Amygdala (tissue), 56 donors: ENCODE measurements at places on chromosomes 6 and 20.

- no peak for DNase-seq
Measured at GRCh38 chr6:159966981-159967380, 1.9 kb upstream of the IGF2R start.

DNA sequence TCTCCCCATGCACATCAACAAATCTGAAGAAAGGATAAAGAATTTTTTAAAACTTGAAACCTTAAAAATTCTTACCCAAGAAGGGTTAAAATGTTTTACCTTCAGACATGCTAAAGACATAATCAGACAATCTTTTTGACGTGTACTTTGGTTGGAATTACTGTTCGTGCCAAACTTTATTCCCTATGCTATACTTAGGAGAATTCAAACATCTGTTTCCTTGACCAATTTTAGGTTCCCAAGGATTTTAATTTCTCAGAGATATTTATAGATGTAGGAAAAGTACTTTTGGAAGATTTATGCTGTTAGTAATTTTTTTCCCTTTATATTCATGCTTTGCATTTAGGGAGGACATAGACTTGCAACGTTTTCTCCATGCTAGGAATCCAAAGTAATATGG, 108.4 kb downstream of the AFG1L start:
- DNase-seq, result no peak

DNA sequence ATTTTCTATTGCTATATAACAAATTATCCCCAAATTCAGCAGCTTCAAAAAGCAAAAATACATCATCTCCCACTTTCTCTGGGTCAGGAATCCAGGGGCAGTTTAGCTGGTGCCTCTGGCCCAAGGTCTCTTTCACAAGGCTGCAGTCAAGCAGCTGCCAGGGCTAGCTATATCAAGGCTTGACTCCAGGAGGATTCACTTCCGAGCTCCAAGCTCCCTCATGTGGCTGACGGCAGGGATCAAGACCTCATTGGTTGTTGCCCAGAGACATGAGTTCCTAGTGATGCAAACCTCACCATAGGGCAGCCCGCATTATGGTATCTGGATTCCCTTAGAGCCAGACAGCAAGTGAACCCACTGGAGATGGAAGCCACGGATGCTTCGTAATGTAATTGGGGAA, 1.3 kb upstream of the VNN1 start:
- DNase-seq, result peak; percentile 2

GRCh38 chr6:51411496-51412125, 592.9 kb downstream of the TFAP2B start:
- no peak for DNase-seq

DNA sequence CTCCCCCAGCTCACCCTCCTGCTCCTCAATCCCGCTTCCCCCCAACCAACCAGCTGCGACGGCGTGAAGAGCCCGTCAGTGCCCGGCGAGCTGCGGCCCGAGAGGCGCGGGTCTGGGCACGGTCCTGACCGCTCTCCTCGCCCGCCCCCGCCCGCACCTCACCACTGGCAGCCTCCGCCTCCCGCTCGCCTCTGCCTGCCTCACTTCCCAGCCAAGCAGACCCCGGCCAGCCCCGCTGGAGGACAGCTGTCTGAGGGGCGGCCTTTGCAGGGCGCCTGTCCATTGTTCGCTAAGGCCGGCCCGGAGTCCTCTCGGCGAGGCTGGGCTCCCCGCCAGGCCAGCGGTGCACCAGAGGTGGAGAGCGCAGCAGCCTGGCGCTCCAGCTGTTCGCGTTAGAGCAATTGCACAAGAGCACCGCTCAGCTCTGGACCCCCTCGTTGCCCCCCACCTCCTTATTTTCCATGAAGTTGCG, 1.3 kb downstream of the SOBP start:
- peak; percentile 54 for DNase-seq

DNA sequence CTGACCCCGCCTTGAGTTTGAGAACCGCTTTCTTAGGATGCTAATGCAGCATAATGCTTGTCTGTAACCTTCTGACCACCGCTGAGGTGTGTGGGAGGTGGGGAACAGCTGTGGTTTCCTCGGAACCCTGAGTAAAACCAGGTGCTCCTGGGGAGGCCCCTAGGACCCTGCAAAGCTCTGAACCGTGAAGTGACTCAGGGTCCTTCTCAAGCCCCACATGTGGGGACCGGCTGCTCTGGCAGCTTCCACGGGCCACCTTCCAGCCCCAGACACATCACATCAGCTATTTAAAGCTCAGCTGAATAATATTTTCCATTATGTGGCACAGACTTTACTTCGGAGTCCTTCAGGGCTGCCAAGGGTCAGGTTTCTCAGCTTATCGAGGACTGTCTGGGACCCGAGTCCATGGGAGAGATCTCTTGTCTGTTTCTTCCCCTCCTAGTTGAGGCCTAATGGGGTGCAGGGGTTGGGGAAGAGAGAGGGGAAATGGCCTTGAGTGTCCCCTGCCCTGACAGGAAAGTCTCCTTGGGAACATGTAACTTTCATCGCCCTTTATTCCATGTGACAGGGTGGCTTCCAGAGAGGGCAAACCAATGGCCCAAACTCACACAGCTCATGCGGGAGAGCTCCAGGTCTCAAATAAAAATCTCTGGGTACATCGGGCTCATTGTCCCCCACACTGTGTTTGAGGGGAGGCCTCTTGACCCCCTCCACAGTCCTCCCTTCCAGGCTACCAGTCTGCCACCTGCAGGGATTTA, 186.1 kb upstream of the SLC24A3 start:
- no peak for DNase-seq

DNA sequence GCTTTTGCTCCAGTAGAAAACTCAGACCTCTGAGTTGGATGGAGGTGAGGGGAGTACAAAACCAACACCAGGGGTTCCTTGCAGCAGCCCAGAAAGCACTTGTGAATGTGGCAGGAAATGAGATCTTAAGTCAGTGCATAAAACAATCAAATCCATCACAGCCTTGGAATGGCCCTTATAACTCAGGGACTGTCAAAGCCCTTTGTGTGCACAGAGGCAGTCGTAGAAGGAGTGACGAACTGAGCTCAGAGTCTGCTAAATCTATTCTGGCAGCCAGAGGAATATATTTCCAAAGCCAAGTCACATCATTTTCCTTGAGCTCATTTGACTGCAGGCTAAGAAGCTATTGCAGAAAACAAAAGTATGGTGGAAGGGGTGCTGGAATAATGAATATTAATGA, 676.6 kb downstream of the DHX35 start:
- DNase-seq, result no peak

GRCh38 chr6:10418361-10418861, 3.5 kb upstream of the TFAP2A start:
- no peak for DNase-seq

DNA sequence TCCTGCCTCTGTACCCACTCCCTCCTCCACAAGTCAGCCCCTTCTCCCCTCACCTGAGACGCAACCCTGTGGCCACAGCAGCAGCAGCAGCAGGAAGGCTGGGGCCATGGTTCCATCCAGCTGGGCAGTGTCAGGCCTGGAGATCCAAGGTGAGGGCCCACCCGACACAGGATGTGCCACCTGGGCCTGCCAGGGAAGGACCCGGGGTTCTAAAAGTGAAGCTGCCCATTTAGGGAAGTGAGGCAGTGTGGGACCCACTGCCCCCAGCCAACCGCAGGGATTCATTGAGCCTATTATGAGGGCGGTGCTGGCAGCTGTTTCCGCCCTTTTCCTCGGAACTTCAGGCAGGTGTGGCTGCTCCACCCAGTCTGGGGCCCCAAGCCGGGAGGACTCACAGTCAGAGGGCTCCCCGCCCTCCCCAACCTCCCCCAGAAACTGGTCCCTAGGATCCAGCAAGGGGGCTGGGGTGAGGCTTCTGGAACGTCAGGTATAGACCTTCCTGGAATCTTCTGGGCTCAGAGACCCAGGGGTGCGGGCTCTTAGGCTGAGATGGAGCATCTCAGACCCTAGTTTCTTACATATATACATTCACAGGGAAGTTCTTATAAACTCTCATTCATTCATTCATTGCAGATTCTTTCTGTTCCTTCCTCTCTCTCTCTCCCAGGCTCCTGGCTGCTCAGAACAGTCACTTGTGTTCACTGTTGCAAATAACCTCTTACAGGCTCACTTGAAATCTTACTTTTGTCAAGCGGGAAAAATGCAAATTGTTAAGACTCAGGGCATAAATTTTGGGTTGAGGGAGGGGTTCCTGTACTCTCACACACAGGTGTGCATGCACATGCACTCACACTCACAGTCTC, at the start of gene TREML2:
TREML2 (minus strand) TSS at position 249 of the 863 bp plus-strand sequence; CDS start at position 108, 141 bp downstream.
- DNase-seq, result no peak

GRCh38 chr6:110629153-110629552, 152.7 kb upstream of the SLC22A16 start:
- no peak for DNase-seq

DNA sequence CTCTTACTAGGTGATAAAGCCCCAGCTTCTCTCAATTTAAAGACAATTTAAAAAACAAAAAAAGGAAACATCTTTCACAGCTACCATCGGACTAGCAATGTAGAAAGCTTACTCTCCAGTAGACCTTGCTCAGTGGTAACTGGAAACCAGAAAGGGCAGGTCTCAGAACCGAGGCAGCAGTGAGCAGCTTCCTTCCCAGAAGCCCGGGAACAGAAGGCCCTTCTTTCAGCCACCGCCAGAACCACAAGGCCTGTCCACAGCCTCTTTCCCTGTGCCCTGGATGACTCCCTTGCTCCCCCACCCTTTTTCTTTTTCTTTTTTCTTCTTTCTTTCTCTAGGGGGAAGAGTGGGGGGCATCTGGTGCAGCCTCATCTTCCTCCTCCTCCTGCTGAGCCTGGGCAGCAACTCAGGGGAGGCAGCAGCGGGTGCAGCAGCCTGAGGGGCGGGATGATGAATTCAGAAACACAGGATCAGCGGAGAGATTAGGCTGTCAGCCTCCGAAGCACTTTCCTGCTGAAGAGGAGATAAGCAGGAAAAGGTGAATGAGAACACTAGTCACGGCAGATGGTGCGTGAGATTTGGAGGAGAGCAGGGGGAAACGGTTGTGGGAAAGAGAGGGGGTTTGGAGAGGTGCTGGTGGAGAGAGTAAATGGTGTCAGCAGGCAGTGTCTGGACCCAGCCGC, 158.5 kb downstream of the ID4 start:
- DNase-seq, result no peak

DNA sequence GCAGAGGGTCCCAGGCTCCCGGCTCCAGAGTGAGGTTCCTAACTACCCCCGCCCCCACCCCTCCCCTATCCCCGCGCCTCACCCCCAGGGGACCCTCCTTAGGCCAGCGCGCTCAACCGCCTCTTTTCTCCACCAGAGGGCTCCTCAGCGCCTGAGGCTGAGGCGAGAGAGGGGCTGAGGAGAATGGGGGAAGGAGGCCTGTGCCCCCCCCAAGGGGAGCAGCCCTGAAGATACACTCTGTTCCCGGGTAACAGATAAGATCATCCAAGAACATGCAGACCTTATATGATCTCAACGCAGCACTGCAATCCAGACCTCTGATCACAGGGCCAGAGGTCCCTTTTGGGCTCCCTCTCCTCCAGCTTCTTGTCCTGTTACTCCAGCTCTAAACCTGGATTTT, 43.3 kb upstream of the MRPS10 start:
- DNase-seq, result no peak

DNA sequence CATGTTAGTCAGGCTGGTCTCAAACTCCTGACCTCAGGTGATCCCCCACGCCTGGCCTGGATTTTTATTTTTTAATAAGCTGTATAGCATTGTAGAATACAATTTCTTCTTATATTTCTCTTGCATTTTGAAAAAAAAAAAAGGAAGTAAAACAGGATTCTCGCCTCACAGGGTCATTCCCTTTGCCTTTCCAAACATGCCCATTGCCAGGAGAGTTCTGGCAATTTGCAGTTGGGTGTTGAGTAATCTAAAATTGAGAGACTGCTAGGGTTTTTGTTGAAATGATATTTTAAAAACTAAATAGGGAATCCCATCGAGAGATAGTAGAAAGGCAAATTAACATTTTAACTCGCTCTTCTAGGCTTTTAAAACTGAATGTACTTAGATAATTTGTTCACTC, 196.1 kb downstream of the JARID2 start:
- no peak for DNase-seq
